ENCODE measurements at places on chromosomes 1 and 21.
A peak's percentile ranks its signal among the peaks of the same experiment; 100 is the strongest.

- DNase-seq = no peak
Observed at GRCh38 chr1:112048421-112048820, 59.0 kb upstream of the KCND3 start.

DNA sequence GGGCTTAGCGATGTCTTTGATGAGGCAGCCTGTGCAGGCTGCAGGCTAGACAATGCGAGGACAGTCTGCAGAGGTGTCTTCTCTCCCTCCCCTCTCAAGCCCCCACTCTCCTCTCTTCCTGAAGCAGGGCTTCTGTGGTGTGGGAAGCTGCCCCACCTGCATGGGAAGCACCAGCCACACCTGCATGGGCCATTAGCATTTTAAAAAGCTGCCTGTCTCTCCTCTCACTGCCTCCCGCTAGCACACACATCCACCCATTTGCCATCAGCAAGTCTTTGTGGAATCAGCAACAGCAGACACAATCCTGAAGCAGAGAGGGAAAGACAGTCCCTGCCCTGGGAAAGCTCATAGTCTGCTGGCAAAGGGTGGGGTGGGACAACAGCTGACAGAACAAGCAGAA, 53.1 kb downstream of the NAV1 start:
- no peak for DNase-seq

DNA sequence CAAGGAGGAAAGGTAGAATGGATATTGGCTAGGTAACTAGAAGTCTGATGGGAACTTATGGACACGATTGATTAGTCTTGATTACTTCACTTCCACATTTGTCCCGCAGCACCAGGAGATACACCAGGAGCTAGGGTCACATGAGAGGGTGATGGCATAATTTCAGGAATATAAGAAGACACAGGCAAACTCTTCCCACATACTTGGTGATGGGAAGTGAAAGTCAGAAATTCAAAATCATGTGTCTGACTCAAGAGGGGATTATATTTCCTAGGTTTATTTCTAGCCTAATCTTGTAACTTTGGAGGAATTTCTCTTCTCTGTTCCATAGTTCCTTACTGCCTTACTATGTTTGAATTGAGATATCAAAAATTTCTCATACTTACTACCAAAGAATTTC, 185.0 kb downstream of the PBX1 start:
- no peak for DNase-seq

- DNase-seq = no peak
Observed at GRCh38 chr1:56222914-56223540, 356.3 kb downstream of the PLPP3 start.

GRCh38 chr1:9111957-9112356, 16.9 kb downstream of the GPR157 start:
- DNase-seq = no peak

GRCh38 chr1:160069460-160070231, at the start of gene KCNJ10:
Gene KCNJ10 (minus strand): TSS chr1:160070160. CDS start chr1:160042532, 27,628 bp downstream.
- DNase-seq = no peak

DNA sequence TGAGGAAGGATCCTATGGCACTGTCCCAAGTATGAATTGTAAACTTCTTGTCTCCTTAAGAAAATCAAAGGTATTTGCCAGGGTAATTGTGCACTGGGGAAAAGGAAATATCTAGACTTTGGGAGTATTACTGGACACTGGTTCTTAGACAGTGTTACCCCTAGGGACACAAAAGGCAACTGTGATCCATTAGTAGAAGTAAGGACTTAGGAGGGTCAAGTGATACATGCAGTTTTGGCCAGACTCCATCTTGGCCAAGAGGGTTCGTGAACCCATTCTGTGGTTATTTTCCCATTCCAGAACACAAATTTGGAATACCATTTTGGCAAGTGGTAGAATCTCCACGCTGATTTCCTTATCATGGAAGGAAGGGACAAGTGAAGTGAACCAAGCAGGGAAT, 98.1 kb downstream of the TM2D1 start:
- DNase-seq = no peak

- DNase-seq = peak; percentile 70
Observed at GRCh38 chr1:95117207-95118066, at the start of gene TLCD4. Gene TLCD4 (plus strand): TSS chr1:95117355. CDS start chr1:95143902, 26,547 bp downstream.

GRCh38 chr1:186865857-186866256, 37.1 kb downstream of the PLA2G4A start:
- DNase-seq = no peak

DNA sequence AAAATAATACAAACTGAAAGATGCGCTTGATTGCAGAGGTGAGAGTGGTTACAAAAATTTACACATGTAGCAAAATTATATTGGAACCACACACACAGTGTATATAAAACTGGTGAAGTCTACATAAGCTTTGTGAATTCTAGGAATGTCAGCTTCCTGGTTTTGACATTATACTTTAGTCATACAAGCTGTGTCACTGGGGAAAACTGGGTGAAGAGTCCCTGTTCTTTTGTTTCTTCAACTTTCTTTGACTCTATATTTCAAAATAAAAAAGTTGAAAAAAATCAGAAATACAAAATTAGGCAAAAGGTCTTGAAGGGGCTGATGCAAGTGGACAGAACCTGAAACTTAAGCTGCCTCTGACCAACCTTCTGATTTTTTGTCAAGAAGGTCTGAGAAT, 3.0 kb downstream of the C1QC start:
- no peak for DNase-seq

GRCh38 chr1:59408608-59409240, 111.8 kb downstream of the FGGY start:
- no peak for DNase-seq

DNA sequence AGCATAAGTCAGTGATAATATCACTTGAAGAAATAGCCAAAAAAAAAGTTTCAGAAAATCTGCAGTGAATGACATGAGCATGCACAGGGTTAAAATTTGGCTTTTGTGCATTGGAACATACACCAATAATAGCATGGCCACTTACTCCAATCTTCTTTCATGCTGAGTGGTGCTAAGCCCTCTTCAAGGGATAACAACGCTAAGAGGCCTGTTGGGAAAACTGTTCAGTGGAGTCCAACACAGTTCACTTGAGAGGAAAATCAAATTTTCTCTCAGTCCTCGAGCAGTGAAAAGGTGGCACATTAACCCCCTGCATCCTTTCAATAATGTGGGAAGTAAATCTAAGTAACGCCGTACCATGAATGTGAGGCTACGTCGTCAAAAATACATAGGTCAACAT, 264.7 kb downstream of the SPATA17 start:
- DNase-seq = no peak

GRCh38 chr1:31771891-31772668, 7.9 kb upstream of the ADGRB2 start:
- no peak for DNase-seq

DNA sequence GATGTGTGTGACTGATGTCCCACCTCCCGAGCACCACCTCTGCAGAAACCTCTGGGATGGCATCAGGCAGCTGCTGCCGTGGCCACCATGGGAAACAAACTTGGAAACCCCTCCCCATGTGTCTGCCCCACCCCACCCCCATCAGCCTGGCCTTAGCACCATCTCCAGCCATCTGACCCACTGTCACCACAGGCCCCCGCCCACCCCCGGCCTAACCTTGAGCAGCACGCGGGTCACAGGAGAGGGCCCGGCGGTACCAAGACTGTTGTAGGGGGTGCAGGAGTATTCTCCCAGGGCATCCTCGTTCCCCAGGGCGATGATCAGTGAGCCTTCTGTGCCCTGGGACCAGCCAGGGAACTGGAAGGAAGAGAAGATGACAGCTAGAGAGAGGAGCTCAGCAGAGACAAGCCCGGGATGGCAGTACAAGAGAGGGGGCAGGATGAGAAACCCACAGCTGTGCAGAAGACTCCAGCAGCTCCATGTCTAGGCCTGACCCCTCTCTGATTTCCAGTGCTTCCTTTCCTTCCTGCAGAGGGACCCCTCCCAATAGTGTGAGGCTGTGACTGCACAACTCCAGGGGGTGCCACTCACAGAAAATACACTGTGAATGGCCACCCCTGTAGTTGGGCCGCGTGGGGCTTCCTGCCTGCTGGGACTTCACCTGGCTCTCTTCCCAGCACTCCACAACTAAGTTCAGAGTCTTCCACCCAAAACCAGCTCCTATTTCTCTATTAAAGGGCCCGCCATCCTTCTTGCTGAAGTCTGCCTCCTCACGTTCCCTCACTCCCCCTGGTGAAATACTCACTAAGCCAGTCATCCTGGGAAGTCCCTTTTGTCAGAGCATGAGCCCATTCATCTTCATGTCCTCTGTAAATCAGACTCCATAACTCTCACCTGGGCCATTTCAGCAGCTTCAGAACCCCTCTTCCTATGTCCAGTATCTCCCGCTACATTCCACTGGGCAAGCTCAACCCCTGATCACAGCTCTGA, 7.3 kb upstream of the TAGLN2 start:
- DNase-seq = no peak

DNA sequence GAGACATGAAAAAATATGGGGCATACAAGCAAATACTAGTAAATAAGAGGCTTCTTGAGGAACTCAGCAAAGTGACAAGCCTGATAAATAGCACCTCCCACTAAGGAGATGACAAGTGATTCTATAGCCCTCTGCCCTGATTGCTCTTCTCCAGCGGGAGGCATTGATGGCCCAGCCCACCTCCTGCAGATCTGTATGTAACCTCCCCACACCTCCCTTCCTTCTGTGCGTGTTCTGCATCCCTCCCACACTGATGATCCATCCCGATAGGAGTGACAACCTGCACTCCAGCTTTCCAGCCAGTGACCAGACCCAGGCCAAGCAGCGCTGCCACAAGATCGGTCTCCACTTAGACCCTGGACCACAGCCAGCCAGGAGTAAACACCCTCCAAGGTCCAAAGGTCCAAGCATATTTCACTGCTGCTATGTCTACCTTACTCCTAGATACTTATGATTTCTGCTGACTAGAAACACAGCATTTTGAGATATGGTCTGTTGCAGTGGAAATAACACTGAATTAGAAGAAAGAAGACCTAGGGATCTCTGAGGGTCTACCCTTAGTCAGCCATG, 176.1 kb downstream of the BRINP2 start:
- DNase-seq = no peak

DNA sequence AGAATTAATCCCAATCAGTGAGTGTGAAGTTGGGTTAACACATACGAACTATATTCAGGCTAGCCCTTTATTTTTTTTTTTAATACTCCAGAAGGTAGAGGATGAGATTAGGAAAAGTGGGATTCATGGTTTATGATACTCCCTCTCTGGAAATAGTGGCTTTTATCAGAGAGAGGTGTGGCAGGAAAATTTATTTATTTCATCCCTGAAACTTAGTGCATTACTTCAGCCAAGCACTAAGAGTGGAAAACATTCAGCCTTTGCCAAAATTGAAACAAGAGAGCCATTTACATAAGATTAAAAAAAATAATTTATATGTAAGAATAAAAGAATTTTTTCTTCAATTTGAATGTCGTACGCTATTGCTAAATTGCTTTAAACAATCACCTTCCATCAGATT, 35.0 kb downstream of the MTR start:
- no peak for DNase-seq

DNA sequence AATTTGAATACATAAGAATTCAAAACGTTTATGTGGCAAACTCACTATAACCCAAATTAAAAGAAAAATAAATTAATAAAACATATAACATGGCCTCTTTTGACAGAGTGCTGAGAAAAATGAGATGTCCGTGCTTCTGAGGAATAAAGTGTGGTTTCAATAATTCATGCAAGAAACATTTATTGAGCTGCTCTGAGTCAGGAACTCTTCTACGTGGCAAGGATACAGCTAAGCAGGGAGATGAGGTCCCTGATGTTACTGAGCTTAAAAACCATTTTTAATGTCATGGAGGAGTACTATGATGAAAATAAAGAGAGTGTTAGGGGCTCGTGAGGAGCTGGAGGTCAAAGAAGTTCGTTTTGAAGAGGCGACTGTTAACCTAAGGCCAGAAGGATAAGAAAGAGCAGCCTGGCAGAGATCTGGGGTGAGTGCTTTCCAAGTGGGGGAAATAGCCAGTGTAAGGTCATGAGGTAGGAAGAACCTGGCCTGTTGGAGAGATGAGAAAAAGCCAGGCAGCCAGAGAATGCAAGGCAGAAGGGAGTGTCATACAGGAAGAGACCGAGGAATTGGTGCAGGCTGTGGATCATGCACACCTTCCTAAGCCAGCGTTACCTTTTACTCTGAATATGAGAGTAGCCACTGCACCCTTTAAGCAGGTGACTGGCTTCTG, 182.2 kb upstream of the DUSP10 start:
- no peak for DNase-seq

DNA sequence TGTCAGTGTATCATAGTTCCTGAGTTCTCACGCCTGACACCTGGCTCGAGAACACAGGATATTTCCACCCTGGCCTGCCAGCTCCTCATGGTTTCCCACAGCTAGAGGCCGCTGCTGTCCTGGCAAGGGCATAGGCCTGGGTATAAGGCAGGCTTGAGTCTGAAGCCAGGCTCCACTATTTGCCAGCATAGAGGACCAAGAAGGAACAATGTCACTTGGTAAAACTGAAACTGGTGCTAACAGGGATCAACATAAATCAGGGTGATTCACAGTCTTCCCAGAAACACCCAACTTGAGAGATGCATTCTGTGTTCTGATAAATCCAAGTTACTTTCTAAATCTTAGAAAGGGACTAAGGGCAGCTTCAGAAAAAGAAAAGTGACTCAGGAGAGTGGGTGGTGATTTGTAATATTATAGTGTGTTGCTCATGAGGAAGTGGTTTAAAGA, 6.9 kb upstream of the S100A2 start:
- DNase-seq = peak; percentile 64

DNA sequence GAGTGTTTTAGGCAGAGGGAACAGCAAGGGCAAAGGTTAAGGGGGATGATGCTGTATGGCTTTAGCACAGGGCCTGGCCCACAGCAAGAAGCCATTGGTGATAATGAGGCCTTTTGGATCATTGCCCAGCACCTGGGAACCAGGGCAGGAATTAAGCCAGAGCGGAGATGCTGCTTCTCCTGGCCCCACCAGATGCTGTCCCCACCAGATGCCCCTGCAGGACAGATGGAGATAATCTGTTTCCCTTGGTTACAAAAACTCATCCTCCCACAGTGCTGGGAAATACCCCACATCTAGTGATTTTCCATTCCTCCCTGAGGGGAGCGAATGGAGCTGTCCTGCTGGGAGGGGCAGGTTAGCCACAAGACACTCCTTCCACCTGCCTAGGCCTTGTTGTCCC, 18.8 kb downstream of the OPRD1 start:
- no peak for DNase-seq

Measured in endothelial cell (in vitro differentiated cells).